ENCODE measurements at places on chromosomes 5 and 9. TPM values are rescaled to one million over a fixed set of nuclear protein-coding genes. Genes with fewer than 3 reads are reported as not detected.

- H3K36me3 ChIP-seq: no peaks in the 10 kb centered on the region
- peaks cover 7% of the 10 kb centered on the region for H3K4me1 ChIP-seq
- no peak overlapping the region for H3K4me3 ChIP-seq
- H3K27me3 ChIP-seq: no peaks in the 10 kb centered on the region
- no peak overlapping the region for H3K27ac ChIP-seq
Measured at GRCh38 chr9:134164879-134165278, 515 bp upstream of the RNU6ATAC start.

GRCh38 chr5:9441610-9442009 is 104.3 kb downstream of the SEMA5A start:
- H3K36me3 ChIP-seq: no peaks in the 10 kb centered on the region
- H3K4me1 ChIP-seq: no peaks in the 10 kb centered on the region
- no peak for DNase-seq
- H3K27ac ChIP-seq: no peak overlapping the region

DNA sequence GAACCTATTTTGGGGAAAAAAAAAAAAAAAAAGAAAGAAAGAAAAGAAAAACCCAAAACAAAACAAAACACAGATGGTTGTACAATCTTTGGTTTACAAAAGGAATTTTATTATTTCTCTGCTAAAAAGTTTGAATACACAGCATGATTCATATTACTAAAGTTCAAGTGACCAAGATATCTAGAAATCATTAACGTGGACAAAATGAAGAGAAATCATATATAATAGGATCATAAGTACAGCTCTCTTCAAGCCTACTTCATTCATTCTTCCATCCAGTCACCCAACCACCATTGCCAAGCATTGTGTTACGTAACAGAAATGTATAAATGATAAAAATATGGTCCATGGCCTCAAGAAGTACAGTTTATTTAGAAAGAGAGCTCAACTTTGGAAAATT is 52.9 kb downstream of the ZDHHC21 start:
- no peaks in the 10 kb centered on the region for H3K27me3 ChIP-seq
- H3K36me3 ChIP-seq: no peaks in the 10 kb centered on the region
- no peak overlapping the region for H3K4me3 ChIP-seq
- no peak overlapping the region for H3K27ac ChIP-seq

GRCh38 chr9:134320126-134320867 is 6.0 kb upstream of the RXRA start:
- no peak overlapping the region for H3K4me3 ChIP-seq
- H3K36me3 ChIP-seq: no peaks in the 10 kb centered on the region
- H3K27me3 ChIP-seq: no peaks in the 10 kb centered on the region
- peak overlapping the region; percentile 64 for H3K27ac ChIP-seq

- no peaks in the 10 kb centered on the region for H3K4me1 ChIP-seq
- H3K4me3 ChIP-seq: no peak overlapping the region
- DNase-seq: no peak
- no peak overlapping the region for H3K27ac ChIP-seq
Measured at GRCh38 chr5:143318270-143318669, 85.2 kb downstream of the NR3C1 start.

DNA sequence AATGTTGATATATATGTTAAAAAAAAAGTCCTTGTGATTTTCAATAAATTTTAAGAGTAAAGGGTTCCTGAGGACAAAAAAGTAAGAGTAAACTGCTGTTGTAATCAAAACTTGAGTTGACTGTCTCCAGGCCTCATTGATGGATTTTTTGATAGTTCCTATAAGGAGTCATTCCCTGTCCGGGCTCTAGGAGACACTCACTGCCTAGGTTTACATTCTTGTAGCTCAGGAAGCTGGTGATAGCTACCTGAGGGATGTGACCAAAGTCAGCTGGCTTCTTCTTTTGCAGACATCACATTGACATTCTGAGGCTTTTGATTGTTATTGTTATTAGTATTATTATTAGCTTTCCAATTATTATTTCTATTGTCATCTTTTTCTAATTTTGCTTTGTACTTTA is 116.5 kb upstream of the FBXL7 start:
- DNase-seq: no peak
- H3K36me3 ChIP-seq: no peaks in the 10 kb centered on the region
- H3K4me3 ChIP-seq: no peak overlapping the region
- no peak overlapping the region for H3K27ac ChIP-seq
- no peaks in the 10 kb centered on the region for H3K27me3 ChIP-seq

GRCh38 chr9:111037708-111038330 is 451 bp downstream of the LPAR1 start:
- H3K36me3 ChIP-seq: no peaks in the 10 kb centered on the region
- DNase-seq: peak; percentile 80
- peak overlapping the region; percentile 64 for H3K27ac ChIP-seq

GRCh38 chr5:174732036-174733020 is 7.9 kb downstream of the MSX2 start:
- DNase-seq: peak; percentile 26
- H3K4me1 ChIP-seq: no peaks in the 10 kb centered on the region
- H3K27me3 ChIP-seq: peaks cover 81% of the 10 kb centered on the region
- H3K4me3 ChIP-seq: no peak overlapping the region
- H3K36me3 ChIP-seq: no peaks in the 10 kb centered on the region

DNA sequence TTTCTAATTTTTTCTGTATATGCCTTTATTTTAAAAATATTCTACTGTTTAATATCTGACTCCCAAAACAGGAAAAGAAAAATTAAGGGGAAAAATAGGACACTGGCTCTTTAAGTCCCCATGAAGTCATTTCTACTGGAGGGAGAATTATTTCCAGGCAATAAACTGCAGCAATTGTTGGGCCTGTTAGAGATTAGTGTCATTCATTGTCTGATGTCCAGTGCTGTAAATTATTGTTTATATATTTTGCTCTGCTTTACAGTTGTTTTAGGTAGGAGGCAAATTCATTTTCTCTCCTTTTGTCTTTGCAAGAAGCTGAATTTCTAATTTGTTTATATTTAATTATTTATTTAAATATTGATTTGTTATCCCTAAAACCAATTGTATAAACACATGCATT is 906.0 kb upstream of the CDH10 start:
- DNase-seq: no peak
- no peaks in the 10 kb centered on the region for H3K27me3 ChIP-seq
- no peak overlapping the region for H3K4me3 ChIP-seq
- H3K36me3 ChIP-seq: no peaks in the 10 kb centered on the region
- H3K4me1 ChIP-seq: no peaks in the 10 kb centered on the region

The FBP2 gene
- not detected for total RNA-seq

The ARHGEF28 gene
- 66.3 TPM for total RNA-seq

The CCIN gene
- 0.13 TPM for total RNA-seq

All from kidney (tissue), 22 donors.